DMS53 (cell line): ENCODE measurements at places on chromosomes 5 and 9.

DNA sequence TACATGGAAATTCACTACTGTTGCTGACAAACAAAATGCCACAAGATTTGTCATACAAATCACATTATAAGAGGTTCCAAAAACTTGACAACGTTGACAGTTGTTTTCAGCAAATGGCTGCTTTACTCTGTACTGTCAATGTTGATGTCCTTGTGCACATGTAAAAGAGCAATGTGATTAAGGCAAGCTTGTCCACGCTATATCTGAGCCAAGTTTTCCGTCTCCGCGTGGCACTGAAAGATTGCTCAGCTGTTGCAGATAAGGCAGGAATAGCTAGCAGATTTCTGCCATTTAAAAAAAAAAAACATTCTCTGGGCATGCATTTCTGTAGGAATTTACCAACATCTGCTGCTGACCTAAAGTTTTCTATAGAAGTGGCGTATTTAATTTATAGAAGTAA lies 46.4 kb upstream of the MEF2C start:
- DNase-seq = no peak

DNA sequence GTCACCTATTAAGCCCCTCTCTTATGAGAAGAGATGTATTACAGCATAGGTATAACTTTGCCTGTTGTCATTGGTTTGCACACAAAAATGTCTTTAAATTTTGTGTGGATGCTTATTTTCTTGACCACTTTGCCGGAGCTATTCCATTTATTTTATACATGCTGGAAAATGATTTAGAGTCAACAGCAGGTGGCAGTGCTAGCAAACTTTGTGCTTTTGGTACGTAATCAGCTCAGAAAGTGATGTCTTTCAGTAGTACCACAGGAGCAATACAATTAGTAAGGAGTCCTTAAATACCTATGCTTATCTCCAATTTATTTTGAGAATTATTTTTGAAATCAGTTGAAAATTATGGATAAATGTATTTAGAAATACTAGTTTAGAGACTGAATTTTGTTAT lies 19.8 kb upstream of the NUDT12 start:
- DNase-seq = peak; percentile 77

GRCh38 chr5:454936-455335 lies 12.0 kb downstream of the EXOC3 start:
- DNase-seq = no peak

GRCh38 chr5:72465066-72465465 lies 42.1 kb downstream of the ZNF366 start:
- DNase-seq = no peak

- peak; percentile 16 for DNase-seq
Measured at GRCh38 chr5:125695996-125696655, 727.1 kb upstream of the GRAMD2B start.

GRCh38 chr5:97163360-97163764 lies 19.7 kb downstream of the RIOK2 start:
- DNase-seq = peak; percentile 31

GRCh38 chr5:137730336-137730735 lies 5.6 kb downstream of the KLHL3 start:
- DNase-seq = no peak

DNA sequence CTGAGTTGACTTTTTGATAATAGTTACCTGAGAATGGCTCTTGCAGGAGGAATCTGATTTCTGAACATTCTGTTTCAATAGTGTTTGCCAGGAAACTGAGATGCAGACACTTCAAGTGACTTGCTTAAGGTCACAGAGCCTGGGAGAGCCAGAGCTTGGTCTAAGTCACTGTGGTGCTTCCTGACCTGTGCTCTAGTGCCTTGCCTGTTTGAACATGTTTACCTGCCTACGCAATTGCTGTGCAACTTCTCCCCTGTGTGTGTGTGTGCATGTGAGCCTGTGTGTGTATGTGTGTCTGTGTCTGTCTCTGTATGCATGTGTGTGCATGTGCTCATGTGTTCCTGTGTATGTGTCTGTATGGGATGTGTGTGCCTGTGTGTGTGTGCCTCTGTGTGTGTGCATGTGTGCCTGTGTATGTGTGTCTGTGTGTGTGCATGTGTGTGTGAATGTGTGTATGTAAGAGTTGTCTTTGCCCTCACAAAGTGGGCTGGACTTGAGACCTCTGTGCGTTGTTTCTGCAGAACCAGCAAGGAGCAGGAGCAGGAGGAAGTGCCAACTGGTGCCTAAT lies 185.8 kb downstream of the GADD45G start:
- peak; percentile 21 for DNase-seq

GRCh38 chr5:113748403-113748802 lies 234.9 kb downstream of the YTHDC2 start:
- DNase-seq = peak; percentile 26

- DNase-seq = no peak
Measured at GRCh38 chr5:143428155-143428554, 24.7 kb upstream of the NR3C1 start.

- DNase-seq = peak; percentile 74
Measured at GRCh38 chr5:89613222-89613956, 730.4 kb upstream of the MEF2C start.
